ENCODE measurements at places on chromosomes 13 and 19.

DNA sequence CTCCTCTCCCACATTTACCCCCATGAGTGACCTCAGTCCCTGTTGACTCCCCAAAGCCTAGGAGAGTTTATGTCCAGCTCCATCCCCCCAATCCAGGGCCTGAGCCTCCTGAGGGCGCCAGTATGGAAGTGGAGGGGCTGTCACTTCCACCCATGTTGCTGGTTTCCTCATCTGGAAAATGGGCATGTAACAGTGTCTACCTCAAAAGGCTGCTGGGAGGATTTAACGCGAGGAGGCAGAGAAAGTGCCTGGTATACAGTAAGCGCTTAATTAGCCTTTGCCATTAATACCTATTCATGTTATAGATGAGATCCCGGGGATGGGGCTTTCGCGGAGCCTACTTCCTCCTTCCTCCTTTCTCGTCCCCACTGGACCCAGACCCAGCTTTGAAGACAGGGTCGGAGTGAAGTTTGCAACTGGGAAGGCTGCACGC is 476 bp downstream of the TYK2 start:
- no peaks in the 10 kb centered on the region for H3K36me3 ChIP-seq
- peak overlapping the region; percentile 91 for H3K4me3 ChIP-seq
- no peak for DNase-seq
- H3K27me3 ChIP-seq: no peaks in the 10 kb centered on the region

- no peaks in the 10 kb centered on the region for H3K4me1 ChIP-seq
- no peaks in the 10 kb centered on the region for H3K36me3 ChIP-seq
- no peak overlapping the region for H3K4me3 ChIP-seq
- no peak overlapping the region for H3K27ac ChIP-seq
- no peaks in the 10 kb centered on the region for H3K27me3 ChIP-seq
These were observed 872.0 kb upstream of the GPC6 start for GRCh38 chr13:92354583-92354982.

GRCh38 chr19:50401605-50402450 is 16.9 kb upstream of the SPIB start:
- DNase-seq: no peak
- no peaks in the 10 kb centered on the region for H3K36me3 ChIP-seq
- no peak overlapping the region for H3K27ac ChIP-seq
- H3K4me1 ChIP-seq: no peaks in the 10 kb centered on the region

DNA sequence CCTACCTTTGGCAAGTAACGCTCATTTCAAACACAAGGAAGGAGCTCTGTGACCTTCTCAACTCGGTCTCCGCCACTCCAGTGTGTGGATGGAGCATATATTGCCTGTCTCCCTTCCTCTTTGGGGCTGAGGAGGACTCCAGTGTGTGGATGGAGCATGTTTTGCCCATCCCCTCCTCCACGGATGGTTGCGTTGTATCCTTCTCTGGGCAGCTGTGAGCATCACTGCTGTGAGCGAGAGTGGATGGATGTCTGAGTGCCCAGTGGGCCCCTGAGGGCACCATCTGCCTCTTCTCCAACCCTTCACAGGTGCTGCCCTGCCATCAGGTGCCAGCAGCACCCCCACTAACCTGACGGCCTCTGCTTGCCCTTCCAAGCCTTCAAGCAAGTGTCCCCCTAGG is 186.2 kb downstream of the TEX29 start:
- no peaks in the 10 kb centered on the region for H3K36me3 ChIP-seq
- no peaks in the 10 kb centered on the region for H3K4me1 ChIP-seq
- no peaks in the 10 kb centered on the region for H3K27me3 ChIP-seq
- DNase-seq: no peak
- H3K4me3 ChIP-seq: no peak overlapping the region

DNA sequence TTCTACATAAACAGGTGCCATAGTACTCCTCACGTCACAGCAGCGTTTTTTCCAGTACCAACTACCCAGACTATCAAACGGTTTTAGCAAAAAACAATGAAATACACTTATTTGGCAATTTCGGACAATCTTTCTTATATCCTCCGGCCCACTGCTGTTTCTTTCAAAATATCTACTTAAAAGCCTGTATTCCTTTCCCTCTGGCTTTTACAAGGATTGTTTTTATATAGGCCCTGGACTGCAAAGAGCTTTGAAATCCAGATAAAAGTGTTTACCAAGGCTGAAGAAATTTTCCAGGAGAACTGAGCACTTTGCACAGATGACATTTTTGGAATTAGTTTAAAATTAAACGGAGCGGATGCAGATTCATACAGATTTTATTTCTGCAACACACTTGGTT is 255.9 kb upstream of the STARD13 start:
- H3K4me1 ChIP-seq: peaks cover 38% of the 10 kb centered on the region
- no peak for DNase-seq
- H3K4me3 ChIP-seq: peak overlapping the region; percentile 91
- H3K36me3 ChIP-seq: no peaks in the 10 kb centered on the region

DNA sequence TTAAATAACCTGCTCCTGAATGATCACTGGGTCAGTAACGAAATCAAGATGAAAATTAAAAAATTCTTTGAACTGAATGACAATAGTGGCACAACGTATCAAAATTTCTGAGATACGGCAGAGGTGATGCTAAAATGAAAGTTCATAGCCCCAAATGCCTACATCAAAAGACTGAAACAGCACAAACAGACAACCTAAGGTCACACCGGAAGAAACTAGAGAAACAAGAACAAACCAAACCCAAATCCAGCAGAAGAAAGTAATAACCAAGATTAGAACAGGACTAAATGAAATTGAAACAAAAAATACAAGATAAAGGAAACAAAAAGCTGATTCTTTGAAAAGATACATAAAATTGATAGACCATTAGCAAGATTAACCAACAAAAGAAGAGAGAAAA is 324.1 kb downstream of the RBM26 start:
- no peaks in the 10 kb centered on the region for H3K4me1 ChIP-seq
- H3K4me3 ChIP-seq: no peak overlapping the region
- H3K36me3 ChIP-seq: no peaks in the 10 kb centered on the region
- no peaks in the 10 kb centered on the region for H3K27me3 ChIP-seq
- no peak overlapping the region for H3K27ac ChIP-seq

- H3K4me1 ChIP-seq: peaks cover 34% of the 10 kb centered on the region
- H3K36me3 ChIP-seq: no peaks in the 10 kb centered on the region
These were observed 4.7 kb downstream of the PRR36 start for GRCh38 chr19:7869453-7869909.

Measured in CD8-positive, alpha-beta memory T cell (primary cell).